ENCODE measurements at places on chromosomes 2 and 18.

GRCh38 chr2:676647-677055 is 555 bp downstream of the TMEM18 start:
- DNase-seq: peak; percentile 96

- DNase-seq: no peak
These were observed 203.9 kb downstream of the PRKCE start for GRCh38 chr2:45855374-45855773.

DNA sequence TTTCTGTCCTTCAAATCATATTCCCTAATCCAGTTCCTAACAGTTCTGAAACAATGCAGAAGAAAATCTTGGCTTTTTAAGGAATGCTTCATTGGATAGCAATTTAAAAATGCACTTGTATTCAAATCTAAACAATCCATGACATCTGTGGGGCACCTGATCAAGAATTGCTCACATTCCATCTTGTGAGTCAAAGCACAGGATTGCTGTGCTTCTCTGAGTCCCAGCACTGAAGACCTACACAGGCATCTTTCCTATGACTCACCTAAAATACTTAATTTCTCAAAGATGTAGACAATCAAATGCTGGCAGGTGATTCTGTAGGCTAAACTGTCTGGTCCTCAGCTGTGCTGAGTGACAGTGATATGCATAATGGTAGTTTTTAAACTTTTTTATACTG is 10.1 kb upstream of the ATP8B1 start:
- DNase-seq: no peak

DNA sequence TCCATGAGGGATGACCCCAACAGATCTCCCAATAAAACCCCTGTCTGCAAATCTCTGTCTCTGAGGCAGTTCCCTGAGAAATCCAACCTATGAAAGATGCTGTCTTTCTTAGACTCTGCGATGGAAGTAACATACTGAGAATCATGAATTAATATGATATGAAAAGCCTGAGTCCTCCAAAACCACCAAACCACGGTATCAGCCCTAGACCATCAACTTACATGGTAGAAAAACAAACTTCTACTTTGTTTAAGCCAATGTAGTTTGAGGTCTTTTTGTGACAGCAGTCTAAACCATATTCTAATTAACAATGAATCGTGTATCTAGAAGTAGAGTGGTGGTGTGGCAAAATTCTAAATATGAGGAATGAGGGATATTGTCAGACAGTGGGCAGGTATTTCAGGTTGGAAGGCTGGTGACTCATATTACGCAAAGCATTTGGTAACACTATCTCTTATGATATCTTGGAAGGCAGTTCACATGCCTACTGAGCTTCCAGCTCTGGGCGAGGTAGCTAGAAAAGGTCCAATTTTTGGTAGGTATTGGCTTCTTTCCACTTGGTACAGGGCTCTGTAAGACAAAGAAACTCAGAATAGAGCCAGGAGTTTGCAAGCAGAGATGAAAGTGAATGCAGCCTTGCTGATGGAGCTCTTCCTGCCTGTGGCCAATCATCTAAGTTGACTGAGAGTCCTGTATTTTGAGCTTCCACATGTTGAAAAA is 215.8 kb downstream of the ZFP36L2 start:
- DNase-seq: no peak

GRCh38 chr2:113755835-113756354 is 547 bp downstream of the SLC35F5 start:
- DNase-seq: no peak

- DNase-seq: no peak
These were observed 63.5 kb downstream of the PTPN2 start for GRCh38 chr18:12820506-12820905.

GRCh38 chr2:64029116-64029665 is 10.0 kb upstream of the VPS54 start:
- DNase-seq: no peak

- no peak for DNase-seq
These were observed 72.7 kb upstream of the UBE2E3 start for GRCh38 chr2:180907731-180908130.

DNA sequence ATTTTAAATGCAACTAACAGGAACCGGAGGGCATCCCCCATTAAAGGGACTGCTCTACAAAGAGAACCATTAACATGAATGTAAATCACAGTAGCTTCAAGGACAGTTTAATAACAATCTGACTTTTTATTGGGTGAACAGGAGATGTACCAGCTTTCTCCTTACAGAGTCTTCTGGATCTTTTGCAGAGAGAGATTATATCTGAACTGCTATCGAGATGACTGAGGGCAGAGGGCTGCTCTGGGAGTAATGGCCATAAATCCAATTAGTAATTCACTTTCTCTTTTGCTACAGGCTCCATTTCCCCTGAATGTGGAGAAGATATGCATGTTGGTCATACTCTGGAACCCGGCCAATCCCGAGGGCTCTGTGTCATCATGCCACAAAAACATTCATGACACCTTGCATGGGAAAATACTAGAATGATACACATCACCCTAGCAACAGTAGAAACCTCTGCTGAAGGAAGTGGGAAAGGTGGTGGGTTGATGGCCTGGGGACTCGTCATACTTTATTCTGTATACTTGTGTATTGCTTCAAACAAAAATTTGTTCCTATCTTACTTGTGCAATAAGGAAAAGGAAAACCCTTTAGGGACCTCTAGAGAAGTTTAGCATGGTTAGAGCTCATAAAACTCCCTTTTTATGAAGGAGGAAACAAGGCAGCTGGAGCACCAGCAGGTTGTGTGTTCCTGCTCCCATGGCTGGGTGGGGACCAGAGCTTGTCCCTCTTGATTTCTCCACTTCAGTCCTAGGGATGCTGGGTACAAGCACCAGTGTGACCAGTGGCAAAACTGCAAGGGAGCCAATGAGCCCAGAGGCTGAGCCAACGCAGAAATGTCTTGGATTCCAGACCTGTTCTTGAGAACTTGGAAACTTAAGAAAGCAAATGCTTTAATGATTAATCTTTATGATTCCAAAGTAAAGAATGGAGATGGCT is 26.0 kb downstream of the CTAGE1 start:
- peak; percentile 25 for DNase-seq

GRCh38 chr18:12074736-12075135 is 18.9 kb upstream of the ANKRD62 start:
- DNase-seq: no peak

DNA sequence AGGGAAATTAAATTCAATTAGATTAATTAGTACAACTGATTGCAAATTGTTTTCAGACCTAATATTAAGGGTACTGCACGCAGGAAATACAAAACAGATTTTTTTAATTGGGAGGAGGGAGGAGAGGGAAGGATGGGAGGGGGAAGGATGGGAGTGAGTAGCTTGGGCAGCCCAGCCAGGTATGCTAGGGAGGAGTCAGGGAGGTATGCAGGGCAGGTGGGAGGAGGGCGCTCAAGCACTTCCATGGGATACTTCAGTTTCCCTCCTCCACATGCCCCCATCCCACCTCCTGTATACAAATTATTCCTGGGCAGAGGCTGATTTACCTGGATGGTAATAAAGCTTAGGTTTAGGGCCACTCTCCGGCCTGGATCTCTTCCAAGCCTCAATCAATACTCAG is 76.6 kb upstream of the CAPN13 start:
- no peak for DNase-seq

DNA sequence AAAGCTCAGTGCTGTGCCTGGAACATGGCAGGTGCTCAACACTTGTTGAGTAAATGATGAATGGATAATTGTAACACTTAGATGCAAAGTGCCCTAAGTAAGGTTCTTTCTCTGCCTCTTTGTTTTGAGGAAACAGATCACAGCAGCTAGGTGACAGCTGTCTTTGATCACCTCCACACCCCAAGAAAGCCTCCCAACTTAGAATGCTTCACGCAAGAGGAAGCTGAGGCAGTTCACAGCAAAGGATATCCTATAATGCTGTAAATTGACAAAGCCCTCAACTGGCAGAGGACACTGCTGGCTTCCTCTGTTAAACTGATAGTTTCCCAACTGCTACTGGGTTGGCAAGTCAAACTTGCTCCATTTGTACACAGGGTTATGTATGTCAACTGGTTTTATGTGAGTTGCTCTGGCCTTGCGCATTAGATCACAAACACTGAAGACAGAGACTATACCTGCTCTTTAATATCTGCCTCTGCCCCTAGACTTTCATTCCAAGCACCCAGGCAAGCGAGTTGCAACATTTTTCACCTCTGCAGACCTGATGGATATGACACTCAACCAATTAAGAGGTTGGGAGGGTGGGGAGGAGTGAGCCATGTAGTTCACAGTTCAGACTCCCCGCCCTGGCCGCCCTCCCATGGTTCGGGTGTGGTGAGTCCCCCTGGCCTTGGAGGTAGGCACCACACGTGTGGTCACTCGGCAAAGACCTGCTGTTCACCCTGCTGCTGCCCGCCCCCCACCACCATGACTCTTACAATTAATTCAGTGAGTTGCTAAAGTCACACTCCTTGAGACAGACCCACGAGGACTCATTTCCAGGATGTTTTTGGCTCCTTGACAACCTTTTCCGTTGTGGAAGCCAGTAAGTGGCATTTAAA is 4.8 kb upstream of the MALL start:
- DNase-seq: no peak

GRCh38 chr2:102737431-102737830 is 24.4 kb upstream of the TMEM182 start:
- no peak for DNase-seq

DNA sequence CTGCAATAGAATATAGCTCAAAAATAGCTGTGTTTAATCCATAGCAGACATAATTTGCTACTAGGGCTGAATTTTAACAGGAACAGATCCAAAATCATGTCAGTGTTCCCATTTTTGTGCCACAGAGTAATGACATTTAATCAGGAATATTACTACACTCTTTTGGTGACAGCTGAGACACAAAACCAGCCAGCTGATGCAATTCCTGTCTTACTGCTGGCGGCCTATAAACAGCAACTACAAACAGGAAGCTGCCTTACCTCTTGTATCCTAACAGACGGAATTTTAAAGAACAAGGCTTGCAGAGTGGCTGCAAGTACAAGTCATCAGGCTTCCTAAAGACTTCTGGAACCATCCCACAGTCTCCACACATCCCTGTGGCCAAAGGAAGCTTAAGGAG is 218.1 kb downstream of the ZNF521 start:
- DNase-seq: no peak

GRCh38 chr2:154698296-154698720 is at the start of gene KCNJ3:
Gene KCNJ3 (plus strand): TSS chr2:154698695. CDS start chr2:154698776, 81 bp downstream.
- no peak for DNase-seq

DNA sequence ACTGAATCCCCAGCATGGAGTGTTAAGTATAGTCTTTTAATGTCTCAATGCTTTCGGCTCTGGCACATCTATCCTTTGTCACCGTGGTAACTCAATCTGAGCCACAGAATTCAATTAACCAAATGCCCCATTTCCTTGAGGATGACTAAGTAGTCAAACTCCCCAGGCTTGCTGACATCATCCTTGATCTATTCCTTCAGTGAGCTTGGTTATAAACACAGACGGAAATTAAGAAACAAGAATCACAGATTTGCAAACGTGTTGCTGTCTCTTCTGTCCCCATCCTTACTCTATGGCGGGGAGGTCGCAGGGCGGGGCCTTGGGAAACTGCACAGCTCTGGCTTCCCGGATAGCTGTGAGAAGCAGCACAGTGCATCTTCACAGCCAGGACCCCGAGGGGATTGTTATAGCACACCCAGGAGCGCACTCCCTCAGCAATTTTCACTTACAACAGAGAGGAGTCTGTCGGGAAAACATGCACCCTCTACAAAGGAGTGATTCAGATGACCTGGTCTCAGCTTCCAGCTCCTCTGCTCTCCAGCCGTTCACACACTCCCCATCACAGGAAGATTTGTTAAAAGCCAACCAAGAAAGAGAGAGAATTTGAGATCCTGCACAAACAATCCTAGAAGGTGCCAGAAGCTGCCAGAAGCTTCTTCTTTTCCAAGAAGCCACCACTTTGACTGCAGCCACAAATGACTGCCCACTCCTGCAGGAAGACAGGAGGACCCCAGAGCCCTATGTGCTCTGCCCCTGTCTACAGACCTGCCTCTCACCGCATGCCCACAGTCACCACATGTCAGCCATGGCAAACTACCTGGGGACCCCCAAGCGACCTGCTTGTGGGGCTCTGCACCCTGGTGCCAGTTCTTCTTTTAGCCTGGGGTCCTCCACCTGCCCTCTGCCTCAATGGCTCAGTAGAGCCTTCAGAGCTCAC is 44.9 kb upstream of the YWHAQ start:
- DNase-seq: no peak

DNA sequence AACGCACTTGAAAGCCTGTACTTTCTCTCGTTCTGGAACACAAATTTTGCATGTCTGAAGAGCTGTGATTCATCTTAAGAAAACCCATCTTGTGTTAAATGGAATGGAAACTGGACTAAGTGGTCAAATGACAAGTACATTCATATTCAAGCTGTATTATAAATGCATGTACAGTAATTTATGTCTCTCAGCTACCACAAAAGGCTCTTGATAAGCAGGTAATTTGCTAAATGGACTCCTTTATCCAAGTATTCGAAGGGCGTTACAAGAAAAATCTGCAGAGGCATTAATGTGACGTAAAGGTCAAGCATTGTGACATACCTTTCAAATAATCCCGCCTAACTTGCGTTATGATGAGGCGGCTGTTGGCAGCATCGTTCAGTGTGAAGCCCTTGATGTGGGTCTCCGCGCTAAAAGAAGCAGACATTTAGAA is 66.6 kb downstream of the ABCG8 start:
- DNase-seq: no peak

- no peak for DNase-seq
These were observed 7.6 kb upstream of the UXS1 start for GRCh38 chr2:106201661-106202060.

- DNase-seq: no peak
These were observed 5.3 kb downstream of the LHCGR start for GRCh38 chr2:48750128-48750739.

DNA sequence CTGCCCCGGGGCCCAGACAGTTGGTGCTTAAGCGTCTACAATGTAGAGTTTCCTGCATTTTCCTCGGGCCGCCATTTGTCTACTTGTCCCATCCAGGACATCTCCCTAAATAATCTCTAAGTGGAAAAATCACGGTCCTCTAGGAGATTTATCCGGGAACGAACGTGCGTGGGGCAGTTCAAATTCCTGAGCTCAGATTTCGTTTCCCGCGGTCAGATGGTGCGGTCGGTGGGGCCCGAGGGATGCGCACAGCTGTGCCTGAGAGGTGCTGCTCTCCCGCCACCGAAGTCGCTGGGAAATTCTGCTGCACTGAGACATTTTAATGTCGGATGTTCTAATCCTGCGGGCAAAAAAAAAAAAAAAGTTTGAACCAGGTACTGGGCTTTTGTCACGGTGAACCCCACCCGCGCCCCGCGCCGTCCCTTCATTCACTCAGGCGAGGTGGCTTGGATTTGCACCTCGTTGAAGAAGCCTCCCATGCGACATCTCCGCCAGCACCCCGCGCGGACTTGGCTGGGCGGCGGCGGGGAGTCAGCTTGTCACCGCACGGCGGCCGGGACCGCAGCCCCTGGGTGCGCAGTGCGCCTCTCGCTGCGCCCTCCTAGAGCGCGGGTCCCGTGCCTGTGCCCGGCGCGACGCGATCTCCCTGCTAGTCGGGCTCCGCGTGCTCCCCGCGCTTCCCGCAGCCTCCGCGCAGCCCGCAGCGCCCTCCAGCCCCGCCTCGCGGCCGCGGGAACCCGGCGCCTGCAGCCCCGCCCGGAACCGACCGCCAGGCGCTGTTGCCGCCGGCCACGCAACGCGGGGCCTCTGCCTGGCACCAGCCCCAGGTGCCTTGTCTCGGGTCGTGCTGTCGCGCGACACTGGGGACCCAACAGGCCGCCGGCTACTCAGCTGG is 191.9 kb upstream of the TCF4 start:
- DNase-seq: no peak

GRCh38 chr18:2970344-2970743 is 42.6 kb downstream of the LPIN2 start:
- no peak for DNase-seq

GRCh38 chr2:113276761-113277425 is 1.8 kb downstream of the PAX8 start:
- no peak for DNase-seq

GRCh38 chr18:46754661-46755292 is 2.1 kb downstream of the ST8SIA5 start:
- DNase-seq: no peak

Data from NK-92 treated with Interleukin-12 subunit alpha and Interleukin-12 subunit beta, amount 100 ng/mL, for 24 hours (cell line).